ENCODE measurements at places on chromosomes 7 and 10. TPM values are rescaled to one million over a fixed set of nuclear protein-coding genes. Genes with fewer than 3 reads are reported as not detected.

LRIT1 gene
- total RNA-seq, result not detected

NPTX2 gene
- not detected for total RNA-seq

CHRM2 gene
- total RNA-seq, result not detected

DNA sequence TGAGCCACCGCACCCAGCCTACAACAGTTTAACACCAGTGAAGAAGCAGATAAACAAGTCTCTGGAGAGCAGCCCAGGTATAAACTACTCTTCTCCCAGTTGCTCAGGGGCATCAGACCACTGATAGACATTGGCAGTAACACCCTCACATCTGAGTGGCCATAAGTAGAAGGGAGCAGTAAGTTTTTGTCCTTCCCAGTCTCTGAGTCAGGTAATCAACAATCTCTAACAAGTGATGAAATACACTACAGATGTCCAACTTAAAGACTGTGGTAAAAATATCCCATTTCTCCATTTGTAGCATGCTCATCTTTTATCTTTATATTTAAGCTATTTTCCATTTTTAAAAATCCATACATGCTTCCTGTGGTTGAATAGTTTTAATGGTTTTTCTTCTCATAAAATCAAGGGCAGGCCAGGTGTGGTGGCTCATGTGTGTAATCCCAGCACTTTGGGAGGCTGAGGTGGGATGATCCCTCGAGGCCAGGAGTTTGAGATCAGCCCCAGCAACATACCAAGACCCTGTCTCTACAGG, 78.6 kb downstream of the GSAP start:
- no peak overlapping the region for H3K27ac ChIP-seq
- H3K4me3 ChIP-seq, result no peak overlapping the region
- peaks cover 6% of the 10 kb centered on the region for H3K4me1 ChIP-seq
- H3K36me3 ChIP-seq, result no peaks in the 10 kb centered on the region

- no peak for DNase-seq
- H3K27ac ChIP-seq, result no peak overlapping the region
- H3K4me3 ChIP-seq, result no peak overlapping the region
Measured at GRCh38 chr7:95509199-95509598, 23.5 kb downstream of the ASB4 start.

DNA sequence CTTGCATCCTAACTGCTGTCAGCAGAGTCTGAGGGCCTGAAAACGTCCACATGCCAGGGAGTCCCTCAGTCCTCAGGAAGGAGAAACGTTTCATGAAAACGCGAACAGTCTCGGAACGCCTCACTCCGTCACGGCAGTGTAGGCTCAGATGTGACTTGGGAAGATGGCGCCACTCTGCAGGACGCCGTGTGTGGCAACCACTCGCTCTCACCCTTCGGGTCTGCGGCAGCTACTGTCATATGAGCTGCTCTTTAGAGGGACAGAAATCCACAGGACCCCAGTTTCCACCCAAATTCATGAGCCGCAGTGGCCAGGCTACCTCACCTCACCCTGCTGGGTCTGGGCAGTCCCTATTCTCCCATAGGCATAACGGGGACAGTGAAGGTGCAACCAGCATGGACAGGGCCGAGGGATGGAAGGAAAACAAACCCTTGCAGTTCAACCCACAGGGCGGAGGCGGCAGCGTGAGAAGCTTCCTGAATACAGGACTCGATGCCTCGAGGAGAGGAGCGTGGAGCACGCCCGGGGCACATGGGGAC, 438.3 kb downstream of the DNAJB6 start:
- no peak overlapping the region for H3K27ac ChIP-seq
- no peaks in the 10 kb centered on the region for H3K27me3 ChIP-seq
- no peaks in the 10 kb centered on the region for H3K4me1 ChIP-seq
- no peaks in the 10 kb centered on the region for H3K36me3 ChIP-seq

- no peaks in the 10 kb centered on the region for H3K4me1 ChIP-seq
- no peaks in the 10 kb centered on the region for H3K36me3 ChIP-seq
- no peak for DNase-seq
- no peak overlapping the region for H3K27ac ChIP-seq
- no peaks in the 10 kb centered on the region for H3K27me3 ChIP-seq
Measured at GRCh38 chr10:1367938-1368841, 312.0 kb downstream of the WDR37 start.

Measured in naive thymus-derived CD4-positive, alpha-beta T cell (primary cell).